ENCODE measurements at places on chromosomes 1 and 21. TPM values are rescaled to one million over a fixed set of nuclear protein-coding genes. Genes with fewer than 3 reads are reported as not detected.

GRCh38 chr1:198662821-198663220 lies 24.0 kb downstream of the PTPRC start:
- DNase-seq: no peak

DNA sequence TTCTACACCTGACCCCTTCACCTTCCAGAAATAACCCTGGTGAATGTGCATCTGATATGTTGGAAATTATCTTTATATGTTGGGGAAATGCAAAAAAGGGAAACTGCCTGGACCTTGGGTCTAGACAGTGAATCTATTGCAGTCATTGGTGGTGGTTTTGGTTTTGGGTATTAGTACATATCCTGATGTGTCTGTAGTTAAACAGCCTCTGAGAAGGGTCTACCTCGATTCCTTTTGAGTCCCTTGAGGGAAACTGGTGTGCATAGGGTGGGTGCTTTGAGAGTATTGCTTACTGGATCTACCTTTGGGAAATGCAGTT lies 127.3 kb upstream of the KIAA0040 start:
- no peak for DNase-seq

DNA sequence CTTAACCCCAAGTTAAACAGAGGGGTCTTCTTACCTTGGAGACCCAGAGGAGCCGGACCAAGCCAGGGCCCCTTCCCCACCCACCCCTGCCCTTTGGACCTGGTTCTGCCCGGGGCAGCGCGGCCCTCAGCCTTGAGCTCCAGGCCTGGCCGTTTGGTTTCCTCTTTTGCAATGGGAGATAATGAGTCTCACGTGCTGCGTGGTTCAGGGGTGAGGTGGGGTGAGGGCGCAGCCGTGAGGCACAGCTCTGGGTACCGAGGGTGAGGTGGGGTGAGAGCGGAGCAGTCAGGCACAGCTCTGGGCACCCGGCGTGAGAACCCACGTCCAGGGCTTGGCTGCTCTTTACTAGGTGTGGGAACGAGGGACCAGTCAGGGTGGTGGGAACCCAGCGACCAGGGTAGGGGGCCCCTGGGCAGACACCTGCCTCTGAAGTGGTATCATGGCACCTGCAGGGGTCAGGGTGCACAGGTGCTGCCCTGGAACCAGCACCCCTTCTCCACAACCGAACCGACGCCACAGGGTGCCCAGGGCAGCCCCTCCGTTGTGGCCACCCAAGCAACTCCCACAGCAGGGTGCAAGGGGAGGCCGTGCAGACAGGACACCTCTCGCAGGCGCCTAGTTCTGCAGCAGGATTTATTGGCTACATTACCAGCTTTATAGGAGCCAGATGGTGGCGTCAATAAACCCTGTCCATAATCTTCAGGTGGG lies 182.2 kb downstream of the PRDM16 start:
- DNase-seq: no peak

DNA sequence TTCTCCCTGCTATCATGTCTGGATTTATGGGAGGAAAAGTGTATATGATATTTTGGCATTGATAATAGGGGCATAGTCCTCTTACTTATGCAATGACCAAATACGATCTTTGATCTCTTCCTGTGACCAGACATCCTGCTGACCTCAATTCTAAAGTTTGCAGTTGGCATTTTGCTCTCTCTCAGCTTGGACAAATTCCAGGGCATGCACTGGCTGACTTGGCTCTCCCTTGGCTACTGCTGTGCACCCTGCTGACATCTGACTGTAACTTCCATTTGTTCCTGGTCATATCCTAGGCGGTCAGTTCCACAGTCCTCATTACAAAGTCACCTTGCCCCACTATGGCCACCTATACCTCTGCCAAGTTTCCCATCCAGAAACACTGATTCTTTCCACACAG lies 380.7 kb upstream of the NR5A2 start:
- no peak for DNase-seq

- no peak for DNase-seq
Measured at GRCh38 chr1:111955755-111956154, 33.7 kb downstream of the KCND3 start.

DNA sequence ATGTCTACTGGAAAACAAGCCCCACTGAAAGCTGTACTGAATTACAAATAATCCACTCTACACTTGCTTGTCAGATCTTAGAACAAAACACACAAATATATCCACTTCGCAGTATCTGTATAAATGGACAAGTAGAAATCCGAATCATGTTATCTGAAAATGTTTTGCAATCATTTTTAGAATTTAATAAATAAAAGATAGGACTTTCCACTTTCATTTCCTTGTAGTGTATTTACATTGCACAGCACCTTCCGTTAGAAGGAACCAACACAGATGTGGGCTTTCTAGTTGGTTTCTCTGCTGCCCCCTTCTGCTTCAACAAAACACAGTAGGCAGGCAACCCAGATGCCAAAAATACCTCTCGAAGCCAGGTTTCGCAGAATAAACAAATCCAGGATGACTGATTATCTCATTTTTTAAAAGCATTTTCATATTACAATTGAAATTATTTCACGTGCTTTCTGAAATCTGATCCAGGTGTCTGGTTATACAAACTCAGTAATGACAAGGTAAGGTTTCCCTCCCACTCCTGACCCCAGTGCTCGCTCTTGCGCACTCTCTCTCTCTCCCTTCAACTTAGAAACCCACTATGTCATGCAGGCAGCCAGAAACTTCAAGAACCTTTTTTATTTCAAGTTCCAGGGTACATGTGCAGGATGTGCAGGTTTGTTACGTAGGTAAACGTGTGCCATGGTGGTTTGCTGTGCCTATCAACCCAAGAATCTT lies 389.9 kb downstream of the SMYD3 start:
- peak; percentile 12 for DNase-seq

GRCh38 chr1:35319988-35320713 lies 51.6 kb downstream of the ZMYM4 start:
- no peak for DNase-seq

DNA sequence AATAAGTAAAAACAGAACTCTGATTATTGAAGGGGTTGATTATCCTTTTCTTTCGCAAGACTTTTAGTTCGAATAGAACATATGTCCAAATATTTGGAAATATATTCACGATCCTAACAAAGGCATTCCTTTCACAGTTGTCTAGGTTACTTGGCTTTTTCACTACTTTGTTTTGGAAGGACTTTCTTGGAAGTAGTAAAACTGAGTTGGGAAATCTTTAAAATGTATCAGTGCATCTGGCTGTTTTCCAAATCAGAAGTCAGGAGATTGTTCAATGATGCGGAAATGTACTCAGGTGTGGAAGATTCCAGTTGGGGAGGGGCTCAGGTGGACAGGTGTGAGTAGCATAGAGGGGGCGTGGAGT lies 67.1 kb downstream of the SH3BGR start:
- no peak for DNase-seq

DNA sequence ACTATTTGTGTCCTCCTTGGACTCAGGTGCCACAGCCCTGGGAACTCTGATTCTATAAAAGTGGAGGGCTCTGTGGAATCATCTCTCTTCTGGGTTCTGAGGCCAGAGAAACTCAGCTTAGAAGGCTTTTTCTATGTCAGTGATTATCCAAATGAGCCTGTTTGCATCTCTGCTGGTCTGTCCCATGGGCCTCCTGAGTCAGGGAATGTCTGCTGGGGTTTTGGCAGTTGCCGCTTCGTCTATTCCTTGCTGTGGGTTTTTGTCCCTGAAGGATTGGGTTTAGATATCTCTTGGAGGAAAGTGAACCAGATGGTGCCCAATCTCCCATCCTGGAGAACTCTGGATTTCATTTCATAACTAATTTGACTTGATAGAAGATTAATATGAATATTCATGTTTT lies 297.6 kb downstream of the HHAT start:
- no peak for DNase-seq

- DNase-seq: no peak
Measured at GRCh38 chr1:92864131-92864530, 32.3 kb downstream of the RPL5 start.

GRCh38 chr1:207579436-207579799 lies 65.5 kb upstream of the CR1L start:
- peak; percentile 27 for DNase-seq

DNA sequence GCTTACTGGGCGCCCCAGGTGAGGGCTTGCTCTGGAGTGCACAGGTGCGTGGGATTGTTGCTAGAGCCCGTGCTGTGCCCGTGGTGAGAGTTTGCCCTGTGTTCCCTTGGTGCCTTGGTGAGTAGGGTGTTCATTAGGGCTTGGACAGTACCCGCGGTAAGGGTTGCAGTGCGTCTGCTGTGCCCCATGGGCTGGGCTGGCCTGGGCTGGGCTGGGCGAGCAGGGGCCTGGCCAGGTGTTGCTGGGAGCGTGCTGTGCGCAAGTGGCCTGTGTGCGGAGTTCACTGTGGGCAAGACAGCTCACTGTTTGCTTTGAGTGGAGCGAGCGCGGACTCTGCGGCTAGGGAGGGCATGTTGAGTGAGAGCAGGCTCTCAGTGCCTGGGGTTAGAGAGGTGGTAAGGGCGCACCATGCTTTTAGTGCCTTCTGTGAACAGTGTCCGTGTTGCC lies 725 bp downstream of the CR1L start:
- no peak for DNase-seq

- no peak for DNase-seq
Measured at GRCh38 chr1:48261881-48262400, 39.4 kb downstream of the SLC5A9 start.

- no peak for DNase-seq
Measured at GRCh38 chr21:45011911-45012661, 62.3 kb upstream of the ADARB1 start.

- DNase-seq: no peak
Measured at GRCh38 chr1:86616871-86617270, 70.0 kb downstream of the CLCA4 start.

DNA sequence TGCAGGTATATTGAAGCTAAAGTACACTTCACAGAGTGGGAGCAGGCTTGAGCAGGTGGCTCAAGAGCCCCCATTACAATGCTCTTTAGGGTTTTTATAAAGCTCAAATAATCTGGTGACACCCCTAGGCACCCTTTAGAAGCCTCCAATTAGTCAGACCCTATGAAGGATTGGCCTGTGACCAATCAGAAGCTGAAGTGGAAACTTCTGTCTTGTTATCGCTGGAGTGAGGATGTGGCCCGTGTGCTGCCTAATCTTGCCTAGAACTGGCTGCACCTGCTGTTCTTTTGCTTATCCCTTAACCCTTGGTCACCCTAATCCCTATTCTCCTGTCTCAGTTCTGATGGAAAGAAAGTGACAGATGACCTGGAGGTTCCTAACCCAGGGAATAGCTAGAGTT lies 70.8 kb upstream of the ABCG1 start:
- DNase-seq: no peak

DNA sequence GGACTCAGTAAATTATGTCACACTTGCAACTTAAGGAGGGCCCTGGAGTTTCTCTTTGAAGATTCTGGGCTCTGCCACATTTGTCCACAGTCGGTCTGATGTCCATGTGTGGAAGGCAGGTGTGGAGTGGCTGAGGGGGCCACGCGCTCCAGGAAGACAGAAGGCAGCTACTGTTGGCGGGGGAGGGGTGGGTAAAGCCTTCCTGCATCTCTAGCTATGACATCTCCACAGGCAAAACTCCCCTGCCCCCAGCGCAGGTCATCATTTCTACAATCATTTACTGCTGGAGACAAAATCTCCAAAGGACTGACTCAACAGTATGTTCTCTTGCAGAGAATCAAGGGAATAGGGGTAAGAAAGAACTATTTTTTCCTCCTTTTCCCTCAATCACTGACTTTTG lies 11.4 kb upstream of the TSPEAR start:
- no peak for DNase-seq

- DNase-seq: peak; percentile 69
Measured at GRCh38 chr1:110619412-110620249, 13.5 kb upstream of the KCNA2 start.

- DNase-seq: no peak
Measured at GRCh38 chr1:212771341-212771740, 20.2 kb downstream of the NSL1 start.

GRCh38 chr1:183101841-183102276 lies 78.6 kb downstream of the LAMC1 start:
- no peak for DNase-seq

GRCh38 chr1:1171161-1171545 lies 2.5 kb upstream of the TTLL10 start:
- no peak for DNase-seq

DNA sequence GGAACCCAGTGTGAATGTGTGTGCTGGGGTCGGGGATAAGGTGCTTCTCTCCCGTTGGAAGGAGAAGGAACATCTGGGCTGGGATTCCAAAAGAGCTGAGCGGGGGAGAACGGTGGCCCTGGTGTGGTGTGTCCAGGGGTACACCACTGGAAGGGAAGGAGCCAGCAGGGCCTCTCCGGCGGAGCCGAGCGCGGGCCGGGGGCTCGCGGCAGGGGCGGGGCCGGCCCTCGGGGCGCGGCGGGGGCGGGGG lies 231 bp upstream of the RPS6KA1 start:
- no peak for DNase-seq

DNA sequence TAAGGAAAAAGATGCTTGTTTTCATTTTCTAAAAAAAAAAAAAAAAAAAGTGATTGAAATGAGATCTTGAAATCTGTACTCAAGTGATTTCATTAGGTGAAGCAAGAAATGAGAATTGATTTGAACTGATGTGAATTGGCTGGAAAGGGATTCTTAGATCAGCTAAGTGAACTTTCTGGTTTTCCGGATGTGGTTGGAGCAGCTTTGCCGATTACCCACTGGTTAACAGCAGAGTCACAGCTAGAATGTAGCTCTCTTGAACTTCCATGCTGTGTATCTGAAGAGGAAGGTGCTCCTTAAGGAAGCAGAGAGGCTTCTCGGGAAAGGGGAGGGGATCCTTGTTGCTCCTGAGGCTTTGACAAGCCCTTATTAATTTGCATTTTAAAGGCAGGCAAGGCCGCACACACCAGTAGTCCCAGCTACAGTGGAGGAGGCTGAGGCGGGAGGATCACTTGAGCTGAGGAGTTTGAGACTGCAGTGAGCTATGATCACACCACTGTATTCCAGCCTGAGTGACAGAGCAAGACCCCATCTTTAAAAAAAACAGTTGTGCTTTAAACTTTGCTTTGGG lies 28.7 kb upstream of the PWP2 start:
- no peak for DNase-seq

- no peak for DNase-seq
Measured at GRCh38 chr1:66852870-66853269, 51.8 kb upstream of the INSL5 start.

- no peak for DNase-seq
Measured at GRCh38 chr1:35173909-35174540, 18.9 kb downstream of the SFPQ start.

DNA sequence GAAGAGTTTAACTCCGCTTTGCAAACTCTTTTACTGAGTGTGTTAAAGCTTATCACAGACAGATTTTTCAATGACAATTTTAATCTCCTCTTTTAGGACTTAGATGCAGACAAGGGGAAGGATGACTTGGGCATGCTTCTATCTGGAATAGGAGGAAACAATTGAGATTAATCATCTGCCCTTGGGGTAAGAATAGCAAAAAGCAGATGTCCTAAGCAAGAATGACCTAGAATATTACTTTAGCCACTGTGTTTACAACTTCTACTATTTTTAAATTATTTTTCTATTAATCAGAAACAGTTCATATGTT lies 569.0 kb upstream of the ADGRL2 start:
- no peak for DNase-seq

- no peak for DNase-seq
Measured at GRCh38 chr1:19757641-19758040, 42.1 kb downstream of the TMCO4 start.

GRCh38 chr1:28927266-28927647 lies 12.9 kb downstream of the EPB41 start:
- DNase-seq: no peak

GRCh38 chr1:84363019-84363418 lies 35.3 kb upstream of the DNASE2B start:
- no peak for DNase-seq

LMOD1 gene
- total RNA-seq: 165 TPM

CREB3L4 gene
- 12.1 TPM for total RNA-seq

CRNN gene
- not detected for total RNA-seq

HLX gene
- 18.8 TPM for total RNA-seq

OLFML2B gene
- 18.6 TPM for total RNA-seq

GJC2 gene
- 15.1 TPM for total RNA-seq

CKS1B gene
- total RNA-seq: 38.9 TPM

Data from tibial nerve (tissue), 4 donors.